LoVo (cell line): ENCODE measurements at places on chromosomes 11 and 22.
A peak's percentile ranks its signal among the peaks of the same experiment; 100 is the strongest.

DNA sequence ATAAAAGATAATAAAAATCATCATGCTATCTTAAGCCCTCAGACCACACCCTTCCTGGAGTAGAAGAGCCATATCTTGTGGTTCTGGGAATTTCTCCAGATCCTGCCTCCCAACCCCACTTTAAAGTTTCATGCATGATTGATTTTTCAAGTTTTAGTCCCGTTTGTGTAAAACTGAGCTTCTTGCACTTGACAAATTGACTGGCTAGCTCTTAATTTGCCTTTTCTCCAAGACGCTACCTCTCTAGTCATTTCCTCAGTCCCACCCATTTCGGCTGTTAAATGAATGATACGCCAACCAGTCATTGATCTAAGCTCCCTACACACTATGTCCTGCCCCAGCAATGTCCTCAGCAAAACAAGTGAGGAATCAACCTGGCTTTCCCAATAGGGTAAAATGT, 71.8 kb upstream of the TEAD1 start:
- DNase-seq = no peak

GRCh38 chr11:45042560-45042959, 91.9 kb upstream of the TP53I11 start:
- DNase-seq = no peak

- DNase-seq = peak; percentile 64
Measured at GRCh38 chr22:31489632-31490495, at the start of gene EIF4ENIF1. Gene EIF4ENIF1, minus strand, starts transcription at chr22:31489842. Its CDS starts 1,124 bp downstream, at chr22:31488718.

DNA sequence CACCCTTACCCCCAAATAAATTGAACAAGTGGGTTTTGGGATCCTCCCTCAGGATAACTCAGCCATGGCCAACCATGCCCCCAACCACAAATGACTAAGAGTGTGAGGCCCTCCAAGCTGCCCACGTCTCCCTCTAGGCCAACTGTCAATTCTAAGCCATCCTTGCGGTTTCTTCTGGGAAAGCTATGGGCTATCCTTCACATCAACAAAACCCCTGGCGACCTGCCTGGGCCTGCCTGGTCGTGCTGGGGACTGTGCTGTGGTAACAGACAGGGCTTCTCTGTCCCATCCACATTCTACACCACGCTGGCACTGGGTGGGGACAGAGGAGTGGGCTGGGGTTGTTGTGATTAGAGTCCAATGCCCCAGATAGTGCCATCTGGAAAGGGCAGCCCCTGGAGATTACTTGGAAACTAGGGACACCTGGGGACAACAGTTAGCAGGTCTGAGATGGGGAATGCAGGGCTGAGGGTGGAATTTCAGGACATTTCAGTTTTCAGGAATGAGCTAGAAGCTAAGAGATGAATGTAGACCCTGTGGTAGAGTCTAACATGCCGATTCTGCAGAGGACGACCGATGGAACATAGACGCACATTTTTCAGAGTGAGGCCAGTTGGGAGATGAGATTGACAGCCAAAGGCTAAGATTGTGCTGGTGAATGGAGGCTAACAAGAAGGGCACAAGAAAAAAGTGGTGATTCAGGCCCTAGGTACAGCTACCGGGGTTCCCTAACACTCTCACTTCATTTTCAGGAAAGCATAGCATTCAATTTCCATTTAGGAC, 131.9 kb downstream of the RASSF10 start:
- peak; percentile 46 for DNase-seq

DNA sequence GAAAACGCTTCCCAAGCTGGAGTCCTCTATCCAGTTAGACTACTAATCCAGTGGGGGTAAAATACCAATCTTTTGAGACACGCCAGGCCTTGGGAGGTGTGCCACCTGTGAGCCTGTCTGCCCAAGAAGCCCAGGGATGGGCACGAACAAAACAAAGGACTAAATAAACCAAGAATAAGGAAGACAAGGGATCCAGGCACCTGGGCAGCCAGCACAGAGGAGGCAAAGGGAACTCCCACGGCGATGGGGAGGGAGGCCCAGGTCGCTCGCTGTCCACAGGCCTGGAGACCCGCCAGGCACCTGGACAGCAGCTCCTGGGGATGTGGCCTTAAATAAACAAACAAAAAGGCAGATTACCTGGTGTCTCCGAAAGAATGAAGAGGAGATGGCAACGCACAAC, 31.4 kb downstream of the LRFN4 start:
- DNase-seq = no peak

- no peak for DNase-seq
Measured at GRCh38 chr11:5348551-5349194, 2.6 kb upstream of the OR51B6 start.

DNA sequence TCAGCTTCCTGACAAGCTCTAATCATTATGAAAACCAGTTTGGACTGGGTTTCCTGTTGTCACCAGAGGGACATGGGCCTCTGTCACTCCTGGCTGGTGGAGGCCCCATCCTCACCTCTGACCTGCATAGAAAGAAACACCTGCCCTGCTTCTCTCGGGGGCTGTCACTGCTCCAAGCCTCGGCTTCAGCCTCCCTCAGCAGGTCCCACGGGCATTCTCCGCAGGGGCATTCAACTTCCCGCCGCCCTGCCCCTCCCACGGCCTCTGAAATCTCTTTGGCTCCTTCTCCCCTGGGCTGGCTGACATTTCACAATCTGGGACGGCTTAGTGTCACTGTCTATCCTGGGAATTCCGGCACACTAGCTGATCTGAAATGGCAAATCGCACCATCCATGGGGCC, 257.9 kb downstream of the CTTN start:
- DNase-seq = no peak

DNA sequence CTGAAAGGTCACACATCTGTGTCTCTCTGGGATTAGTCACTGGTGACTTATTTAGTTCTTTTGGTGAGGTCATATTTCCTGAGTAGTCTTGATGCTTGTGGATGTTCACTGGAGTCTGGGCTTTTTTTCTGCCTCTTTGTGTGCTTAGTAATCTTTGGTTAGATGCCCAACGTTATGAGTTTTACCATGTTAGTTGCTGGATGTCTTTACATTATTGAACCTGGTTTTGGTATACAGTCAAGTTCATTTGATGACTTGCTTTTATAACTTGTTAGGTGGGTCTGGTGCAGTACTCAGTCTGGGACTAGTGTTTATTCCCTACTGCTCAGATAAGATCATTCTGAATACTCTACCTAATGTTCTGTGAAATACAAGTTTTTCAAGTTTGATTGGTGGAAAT, 26.2 kb upstream of the SLC37A2 start:
- DNase-seq = no peak

DNA sequence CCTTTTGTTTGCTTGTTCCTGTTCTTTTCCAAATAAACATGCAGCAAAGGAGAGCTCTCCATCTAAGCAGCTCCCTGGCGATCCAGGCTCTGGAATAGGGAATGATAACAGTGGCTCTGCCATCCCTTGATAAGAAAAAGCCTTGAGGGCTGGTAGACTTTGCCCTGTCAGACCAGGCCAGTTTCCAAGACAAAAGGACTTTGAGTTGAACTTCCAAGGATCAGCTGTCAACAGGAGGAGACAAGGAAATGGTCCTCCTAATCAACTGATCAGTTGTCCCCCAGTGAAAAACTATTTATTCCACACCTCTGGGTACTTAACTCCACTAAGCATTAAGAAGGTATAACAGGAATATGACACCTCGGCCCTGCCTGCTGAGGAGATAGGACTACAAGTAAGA, 127.8 kb downstream of the PARVA start:
- DNase-seq = no peak

DNA sequence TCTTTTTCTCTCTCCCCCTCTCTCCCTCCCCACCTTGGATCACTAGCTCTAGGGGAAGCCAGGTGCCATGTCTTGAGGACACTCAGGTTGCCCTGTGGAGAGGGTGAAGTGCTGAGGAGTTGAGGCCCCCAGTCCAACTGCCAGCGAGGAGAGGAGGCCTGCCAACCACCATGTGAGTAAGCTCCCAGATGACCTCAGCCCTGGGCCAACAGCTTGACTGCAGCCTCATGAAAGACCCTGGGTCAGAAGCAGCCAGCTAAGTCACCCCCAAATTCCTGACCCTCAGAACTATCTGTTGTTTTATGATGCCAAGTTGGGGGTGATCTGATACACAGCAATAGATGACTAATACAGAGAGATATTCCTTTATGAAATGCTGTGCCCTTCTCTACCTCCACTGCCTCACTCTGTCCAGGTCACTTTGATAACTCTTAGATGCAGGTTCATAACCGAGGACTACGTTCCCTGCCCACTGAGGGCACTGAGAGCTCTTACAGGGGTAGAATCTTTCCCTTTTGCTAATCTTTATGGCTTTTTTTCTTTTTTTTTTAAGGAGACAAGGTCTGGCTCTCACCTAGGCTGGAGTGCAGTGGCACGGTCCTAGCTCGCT, 8.0 kb downstream of the ARFGAP3 start:
- DNase-seq = no peak

DNA sequence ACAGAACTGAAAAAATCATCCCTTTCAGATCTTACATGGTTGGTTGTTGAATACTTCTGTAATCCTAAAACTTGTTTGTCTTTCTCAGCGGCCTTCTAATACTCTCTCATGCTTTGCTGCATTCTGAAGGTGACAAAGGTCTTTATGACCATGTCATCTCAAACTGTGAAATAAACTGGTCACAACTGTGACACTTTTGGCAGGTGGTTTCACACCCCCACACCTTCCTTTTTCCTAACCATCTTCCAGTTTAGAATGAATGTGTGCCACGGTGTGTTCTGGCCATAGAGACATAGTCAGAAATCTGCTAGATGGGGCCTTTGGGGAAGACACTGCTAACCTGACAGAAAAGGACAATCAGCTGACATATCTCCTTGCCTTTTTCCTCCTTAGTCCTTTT, 14.7 kb upstream of the RFPL3 start:
- DNase-seq = no peak

DNA sequence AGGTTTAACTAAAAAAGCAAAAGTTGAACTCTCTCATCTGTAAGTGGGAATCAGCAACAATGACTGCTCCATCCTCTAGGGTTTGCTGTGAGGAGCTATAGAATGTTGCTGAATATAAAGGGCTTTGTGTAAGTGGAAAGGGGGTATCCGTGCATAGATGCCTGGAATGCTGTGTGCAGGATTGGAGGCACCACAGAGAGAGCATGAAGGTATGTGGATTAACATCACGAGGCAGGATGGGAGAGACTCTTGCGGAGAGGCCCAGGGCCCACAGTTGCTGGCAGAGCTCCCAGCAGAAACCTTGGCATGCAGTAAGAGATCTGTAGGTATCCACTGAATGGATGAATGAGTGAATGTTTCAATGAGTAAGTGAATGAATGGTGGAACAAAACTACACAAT, 298.7 kb upstream of the DDI1 start:
- DNase-seq = no peak
